Fibroblast of pulmonary artery (primary cell): ENCODE measurements at places on chromosomes 2 and 18.

GRCh38 chr2:184371641-184372040 is 226.7 kb upstream of the ZNF804A start:
- no peak for DNase-seq

GRCh38 chr2:39772086-39772811 is 6.8 kb downstream of the THUMPD2 start:
- peak; percentile 59 for DNase-seq

GRCh38 chr2:158722266-158723105 is 72.6 kb upstream of the DAPL1 start:
- no peak for DNase-seq

GRCh38 chr2:100257939-100258338 is 64.4 kb downstream of the LONRF2 start:
- no peak for DNase-seq
